ENCODE measurements at places on chromosomes 2 and 18. TPM values are rescaled to one million over a fixed set of nuclear protein-coding genes. Genes with fewer than 3 reads are reported as not detected.

Gene NOL4
- not detected for total RNA-seq

Gene TMX3
- total RNA-seq = 62.1 TPM

Gene ANKRD30BL
- total RNA-seq = not detected

Gene DSG1
- not detected for total RNA-seq

Gene ZFAND2B
- total RNA-seq = 25.6 TPM

Gene SOX11
- not detected for total RNA-seq

Gene HNMT
- 9.8 TPM for total RNA-seq

Gene TGFA
- total RNA-seq = 8.1 TPM

GRCh38 chr18:44715245-44715644 lies 34.6 kb downstream of the SETBP1 start:
- DNase-seq = peak; percentile 91

- peak; percentile 58 for DNase-seq
Measured at GRCh38 chr18:48866028-48866733, 84.6 kb downstream of the SMAD7 start.

DNA sequence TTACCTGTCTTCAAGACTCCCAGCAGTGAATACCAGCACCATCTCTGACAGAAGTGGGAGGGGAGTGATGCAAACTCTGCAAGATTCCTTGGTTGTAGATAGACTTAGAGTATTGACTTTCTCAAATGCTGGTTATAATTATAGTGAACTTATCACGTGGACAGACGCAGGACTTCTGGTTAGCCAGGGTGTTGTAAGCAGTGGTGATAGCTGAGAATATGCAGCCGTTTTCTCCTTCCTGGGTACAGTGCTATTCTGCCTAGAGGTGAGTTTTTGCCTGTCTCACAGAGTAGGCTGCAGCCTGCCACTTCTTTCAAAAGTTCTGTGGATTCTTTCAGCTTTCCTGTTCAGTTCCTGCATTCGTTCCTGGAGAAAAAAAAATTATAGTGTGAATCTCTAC lies 733 bp upstream of the CXCR2 start:
- no peak for DNase-seq

DNA sequence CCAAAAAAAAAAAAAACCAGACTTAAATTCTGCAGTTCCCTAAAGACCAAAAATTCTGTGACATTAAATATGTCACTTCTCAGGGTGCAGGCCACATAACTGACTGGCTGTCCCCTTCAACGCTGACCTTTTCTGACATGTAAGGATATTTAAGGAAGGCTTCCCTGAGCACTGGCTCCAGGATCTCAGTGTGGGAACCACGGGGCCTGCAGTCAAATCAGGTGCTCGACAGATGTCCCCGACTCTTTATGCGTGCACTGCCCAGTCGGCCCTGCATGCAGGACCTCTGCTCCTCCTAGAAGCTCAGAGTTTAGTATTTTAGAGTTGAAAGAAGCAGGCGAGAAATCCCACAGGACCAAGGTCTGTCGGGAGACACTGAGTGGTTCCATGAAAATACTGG lies 69.4 kb upstream of the POMC start:
- no peak for DNase-seq

DNA sequence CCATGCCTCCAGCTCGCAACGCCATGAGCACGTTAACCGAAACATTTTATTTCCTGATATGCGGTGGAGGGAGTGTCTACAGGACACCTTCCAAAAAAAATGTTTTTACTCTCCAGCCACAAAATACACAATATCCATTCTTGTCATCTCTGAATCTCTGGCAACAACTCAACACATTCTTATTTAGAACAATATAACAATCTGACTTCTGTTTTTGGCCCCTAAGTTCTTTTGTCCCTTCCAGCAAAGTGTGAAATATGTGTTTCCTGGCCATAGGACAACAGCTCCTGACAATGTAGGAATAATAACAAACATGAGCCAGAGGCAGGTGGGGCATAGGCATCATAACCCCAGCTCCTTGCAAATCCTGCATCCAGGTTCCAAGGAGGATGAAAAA lies 163.0 kb downstream of the DDX1 start:
- no peak for DNase-seq

GRCh38 chr2:29064346-29064715 lies 10.0 kb downstream of the PCARE start:
- no peak for DNase-seq

DNA sequence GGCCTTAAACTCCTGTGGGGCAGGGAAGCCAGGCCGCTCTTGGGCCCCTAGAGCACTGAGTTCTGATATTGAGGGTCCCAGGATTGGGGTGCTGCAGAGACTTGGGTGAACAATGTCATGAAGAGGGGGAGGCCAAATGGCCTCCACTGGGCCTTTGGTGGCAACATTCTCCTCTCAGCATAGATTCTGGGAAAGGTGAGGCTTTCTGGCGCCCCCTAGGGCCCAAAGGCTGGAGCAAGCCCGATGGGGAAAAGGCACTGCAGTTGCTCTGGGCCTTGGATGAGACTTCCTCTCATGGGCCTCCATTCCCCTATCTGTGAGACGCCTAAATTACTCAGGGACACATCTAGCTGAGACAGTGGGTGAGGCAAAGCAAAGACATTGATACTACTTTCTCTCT lies 84.8 kb downstream of the ACAA2 start:
- DNase-seq = peak; percentile 76

- no peak for DNase-seq
Measured at GRCh38 chr18:68566991-68567390, 147.9 kb downstream of the TMX3 start.
